Activated naive CD8-positive, alpha-beta T cell treated with anti-CD3 and anti-CD28 coated beads for 36 hours (primary cell): ENCODE measurements at places on chromosomes 11 and 22.

GRCh38 chr11:109697140-109697843, 275.3 kb downstream of the C11orf87 start:
- no peak for DNase-seq

- DNase-seq = no peak
Measured at GRCh38 chr22:29172216-29172615, 33.5 kb upstream of the EMID1 start.

DNA sequence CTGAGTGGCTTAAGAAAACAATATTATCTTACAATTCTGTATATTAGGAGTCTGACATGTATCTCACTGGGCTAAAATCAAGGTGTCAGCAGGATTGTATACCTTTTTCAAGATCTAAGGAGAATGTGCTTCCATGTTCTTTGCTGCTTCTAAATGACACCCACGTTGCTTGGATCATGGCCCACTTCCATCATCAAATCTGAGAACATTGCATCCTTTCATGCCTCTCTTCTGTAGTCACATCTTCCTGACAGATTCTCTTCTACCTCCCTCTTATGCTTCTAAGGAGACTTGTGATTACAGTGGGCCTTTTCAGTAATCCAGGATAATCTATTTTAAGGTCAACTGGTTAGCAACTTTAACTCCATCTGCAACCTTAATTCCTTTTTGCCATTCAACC, 499.4 kb downstream of the FAM181B start:
- no peak for DNase-seq

DNA sequence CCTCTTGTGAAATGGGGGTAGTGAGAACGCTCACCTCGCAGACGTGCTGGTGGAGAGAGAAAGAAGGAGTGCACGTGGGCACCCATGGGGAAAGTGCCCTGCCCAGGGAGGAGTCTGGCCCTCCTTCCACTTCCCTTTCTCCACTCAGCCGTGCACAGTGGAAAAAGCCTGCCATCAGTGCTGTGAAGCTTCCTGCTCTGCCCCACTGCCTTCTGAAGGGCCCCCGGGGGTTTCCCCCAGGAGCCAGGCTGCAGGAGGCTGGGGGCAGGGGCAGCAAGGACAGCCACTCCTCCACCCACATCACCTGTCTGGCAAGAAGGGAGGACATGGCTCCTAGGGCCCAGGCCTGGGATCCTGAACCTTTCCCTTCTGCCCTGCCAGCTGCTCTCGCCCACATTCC, 7.6 kb downstream of the TP53I11 start:
- DNase-seq = peak; percentile 70

- DNase-seq = no peak
Measured at GRCh38 chr11:108913204-108913603, 248.3 kb downstream of the DDX10 start.

DNA sequence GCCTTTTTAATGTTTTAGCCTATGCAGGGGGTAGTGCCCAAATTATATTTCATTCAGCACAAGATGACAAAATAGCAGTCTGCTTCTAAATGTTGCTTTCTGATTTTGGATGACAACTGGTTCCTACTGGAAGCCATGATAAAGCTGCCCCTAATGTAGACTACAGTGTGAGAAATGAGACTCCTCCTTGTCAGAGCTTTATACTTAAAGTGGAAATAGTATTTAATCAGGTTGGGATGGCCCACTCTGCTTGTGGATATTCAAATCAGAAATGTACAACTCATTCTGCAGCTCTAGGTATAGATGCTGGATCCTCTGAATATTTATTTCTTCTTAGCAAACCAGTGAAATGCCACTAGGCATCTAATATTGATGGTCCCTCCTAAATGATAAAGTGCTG, 171.3 kb downstream of the SOX6 start:
- no peak for DNase-seq

DNA sequence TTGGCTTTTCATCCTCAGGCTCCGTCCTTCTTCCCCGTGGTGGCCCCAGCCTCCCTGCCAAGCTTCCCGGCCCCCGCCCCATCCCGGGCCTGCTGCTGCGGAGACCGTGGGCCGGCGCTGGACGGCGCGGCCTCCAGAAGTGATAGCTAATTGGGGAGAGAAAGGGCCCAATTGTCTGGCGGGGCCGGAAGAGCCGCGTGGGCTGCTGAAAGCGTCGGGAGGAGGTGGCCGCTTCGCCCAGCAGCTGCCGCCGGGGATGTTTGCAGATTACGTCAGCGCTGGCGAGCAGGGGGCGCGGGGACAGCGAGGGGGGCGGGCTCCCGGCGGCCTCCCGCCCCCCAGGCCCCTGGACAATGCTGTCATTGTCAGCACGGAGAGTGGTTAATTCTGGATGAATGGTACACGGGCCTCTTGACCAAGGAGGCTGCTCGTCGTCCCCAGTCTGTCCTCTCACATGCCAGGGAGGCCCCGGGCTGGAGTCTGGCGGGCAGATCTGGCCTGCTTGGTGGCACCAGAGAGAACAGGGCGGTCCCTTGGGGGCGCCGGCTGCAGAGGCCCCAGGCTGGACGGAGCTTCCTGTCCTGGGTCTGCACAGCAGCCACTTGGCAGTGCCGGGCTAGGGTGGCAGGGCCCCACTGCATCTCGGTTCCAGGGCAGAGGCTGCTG, 1.6 kb downstream of the SMIM38 start:
- DNase-seq = peak; percentile 34

DNA sequence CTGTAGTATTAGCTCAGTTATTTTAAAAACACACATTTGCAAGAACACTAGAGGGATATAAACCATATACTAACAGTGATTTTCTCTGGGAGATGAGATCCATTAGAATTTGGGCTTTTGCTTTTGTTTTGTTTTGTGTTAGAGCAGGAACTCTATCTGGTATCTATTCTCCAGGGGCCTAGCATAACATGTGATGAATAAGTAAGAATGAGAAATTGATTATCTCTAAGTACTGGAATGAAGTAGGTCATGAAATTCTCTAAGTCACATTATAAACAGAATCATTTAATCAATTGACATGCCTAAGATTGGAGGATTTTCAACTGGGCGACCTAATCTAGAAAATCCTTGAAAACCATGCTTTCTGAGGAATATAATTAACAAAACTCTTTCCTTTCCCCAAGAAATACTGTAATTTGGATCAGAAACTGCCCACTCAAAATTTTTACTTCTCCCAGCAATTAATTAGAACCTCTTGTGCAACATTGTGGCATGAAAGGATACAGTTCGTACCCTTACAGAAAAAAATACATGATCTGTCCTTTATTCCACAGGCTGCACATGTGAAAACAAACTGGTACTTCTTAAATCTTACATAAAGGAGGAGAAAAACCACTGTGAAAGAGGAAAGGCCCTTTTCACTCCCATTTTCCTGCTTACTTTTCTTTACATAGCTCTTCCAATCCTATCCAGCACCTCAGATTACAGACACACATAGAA, 93.5 kb downstream of the MRTFA start:
- no peak for DNase-seq

DNA sequence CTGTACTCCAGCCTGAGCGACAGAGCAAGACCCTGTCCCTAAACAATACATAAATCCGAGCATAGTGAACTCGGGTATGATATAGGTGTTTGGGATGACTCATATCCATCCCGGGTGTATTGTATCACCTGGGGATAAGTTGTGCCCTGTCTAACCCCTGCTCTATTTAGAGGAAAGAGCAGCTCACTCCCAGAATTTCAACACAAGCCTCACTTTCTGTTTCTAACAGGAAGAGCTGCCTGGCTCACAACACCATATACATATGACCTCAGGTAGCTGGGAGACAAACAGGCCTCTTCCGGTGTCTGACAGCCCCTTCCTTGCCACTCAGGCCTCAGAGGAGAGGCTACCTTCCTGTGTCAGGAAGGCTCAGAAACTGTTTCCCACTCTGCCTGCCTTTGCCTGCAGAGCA, 9.9 kb upstream of the MICALL1 start:
- peak; percentile 48 for DNase-seq

DNA sequence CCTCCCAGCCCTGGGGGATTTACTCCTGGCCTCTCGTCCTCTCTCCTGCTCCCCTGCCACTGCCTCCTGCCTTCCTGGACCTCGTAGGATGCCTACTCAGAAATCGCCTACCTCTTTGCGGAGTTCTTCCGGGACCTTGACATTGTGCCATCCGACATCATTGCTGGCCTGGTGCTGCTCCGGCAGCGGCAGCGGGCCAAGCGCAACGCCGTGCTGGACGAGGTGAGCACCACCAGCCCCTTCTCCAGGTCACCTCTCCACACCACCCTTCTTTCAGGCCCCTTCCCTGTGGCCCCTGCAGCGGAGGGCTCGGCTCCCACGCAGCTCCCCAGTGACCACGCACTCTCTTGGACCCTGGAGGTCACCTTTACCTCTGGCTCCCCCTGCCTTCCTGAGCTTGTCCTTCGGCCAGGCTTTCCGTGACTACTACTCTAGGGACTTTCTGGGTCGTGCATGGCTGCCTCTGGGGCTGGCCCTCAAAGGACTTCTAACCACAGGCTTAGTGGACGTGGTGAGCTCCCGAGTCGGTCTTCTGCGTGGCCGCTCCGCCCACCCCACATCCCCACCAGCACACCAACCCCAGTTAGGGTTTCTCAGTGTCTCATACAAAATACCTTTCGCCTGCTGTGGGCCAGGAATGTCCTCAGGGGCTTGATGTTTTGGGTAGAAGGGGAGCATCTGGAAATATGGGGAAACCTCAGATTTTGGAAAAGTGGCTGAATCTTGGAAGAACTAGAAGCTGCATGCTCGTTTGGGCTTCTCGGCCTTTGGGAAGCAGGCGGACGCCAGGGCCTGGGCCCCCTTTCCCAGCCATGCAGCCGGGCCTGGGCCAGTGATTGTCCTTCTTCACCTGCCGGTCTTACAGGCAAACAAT, 24.1 kb upstream of the MYRF start:
- no peak for DNase-seq

DNA sequence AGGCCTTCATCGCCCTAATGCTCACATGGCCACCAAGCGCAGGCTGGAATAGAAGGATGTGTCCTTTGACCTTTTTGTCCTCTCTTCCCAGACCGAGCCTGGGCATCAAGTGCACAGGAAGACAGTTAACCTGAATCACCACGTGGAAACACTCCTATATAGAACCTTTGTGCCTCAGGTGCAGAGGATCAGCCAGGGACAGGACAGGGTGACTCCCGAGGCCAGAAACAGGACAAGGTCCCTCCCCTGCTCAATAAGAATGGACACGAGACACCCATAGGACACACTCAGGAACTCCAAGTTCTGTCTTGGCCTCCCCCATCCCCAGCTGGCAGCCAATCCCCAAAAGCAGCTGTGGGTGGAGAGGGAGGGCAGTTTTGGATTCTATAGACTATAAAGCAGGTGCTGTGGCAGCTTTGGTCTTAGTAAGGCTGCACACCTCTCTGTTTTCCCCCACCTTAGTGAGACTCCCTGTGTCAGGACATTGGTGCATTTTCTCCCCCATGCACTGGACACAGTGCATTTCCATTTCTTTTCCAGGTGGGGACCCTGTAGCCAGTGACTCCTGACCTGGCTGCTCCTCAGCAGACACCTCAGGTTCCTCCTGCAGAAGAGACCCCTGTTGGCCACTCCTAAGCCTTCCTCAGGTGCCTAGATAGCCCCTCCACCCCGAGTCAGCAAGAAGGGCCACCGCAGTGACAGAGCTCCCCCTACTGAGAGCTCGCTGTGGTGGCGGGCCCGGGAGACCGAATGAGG, 43.6 kb upstream of the POU2AF1 start:
- DNase-seq = peak; percentile 61

- DNase-seq = no peak
Measured at GRCh38 chr11:73439002-73439843, 63.0 kb downstream of the RELT start.

- DNase-seq = no peak
Measured at GRCh38 chr11:128653801-128654231, 40.1 kb upstream of the FLI1 start.
